ENCODE measurements at places on chromosomes 5 and 9.

DNA sequence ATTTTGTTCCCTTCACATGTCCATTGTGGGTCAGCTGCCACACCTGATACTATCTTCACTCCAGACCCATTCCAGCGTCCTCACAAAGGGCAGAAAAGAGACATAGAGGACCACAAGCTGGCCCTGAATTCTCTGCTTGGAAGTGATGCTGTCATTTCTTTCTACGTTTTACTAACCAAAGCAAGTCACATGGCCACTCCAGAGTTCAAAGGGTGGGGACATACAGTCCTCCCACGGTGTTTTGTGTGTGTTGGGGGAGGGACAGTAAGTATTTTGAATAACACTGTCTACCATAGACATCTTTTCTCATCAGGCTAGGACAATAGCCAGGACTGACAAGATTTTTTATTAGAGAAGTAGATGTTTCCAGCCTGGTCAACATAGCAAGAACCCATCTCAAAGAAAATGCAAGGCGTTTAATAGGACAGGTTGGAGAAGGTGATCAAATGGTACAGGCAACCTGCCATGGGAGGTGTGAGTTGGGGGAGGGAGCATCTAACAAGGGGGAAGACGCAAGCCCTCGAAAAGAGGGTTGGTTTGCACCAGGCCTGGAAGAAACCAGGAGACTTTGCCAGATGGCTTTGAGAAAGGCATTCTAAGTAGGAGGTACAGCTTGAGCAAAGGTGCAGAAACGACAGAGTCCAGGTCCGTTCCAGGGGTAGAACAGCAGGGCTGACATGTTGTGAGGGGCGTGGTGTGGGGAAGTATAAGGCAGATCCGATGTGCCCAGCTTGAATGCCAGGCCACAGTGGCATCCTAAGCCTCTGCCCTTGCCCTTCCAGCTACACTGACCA lies 11.3 kb upstream of the GLIPR2 start:
- no peak for DNase-seq

GRCh38 chr9:12604164-12604821 lies 88.9 kb upstream of the TYRP1 start:
- no peak for DNase-seq

DNA sequence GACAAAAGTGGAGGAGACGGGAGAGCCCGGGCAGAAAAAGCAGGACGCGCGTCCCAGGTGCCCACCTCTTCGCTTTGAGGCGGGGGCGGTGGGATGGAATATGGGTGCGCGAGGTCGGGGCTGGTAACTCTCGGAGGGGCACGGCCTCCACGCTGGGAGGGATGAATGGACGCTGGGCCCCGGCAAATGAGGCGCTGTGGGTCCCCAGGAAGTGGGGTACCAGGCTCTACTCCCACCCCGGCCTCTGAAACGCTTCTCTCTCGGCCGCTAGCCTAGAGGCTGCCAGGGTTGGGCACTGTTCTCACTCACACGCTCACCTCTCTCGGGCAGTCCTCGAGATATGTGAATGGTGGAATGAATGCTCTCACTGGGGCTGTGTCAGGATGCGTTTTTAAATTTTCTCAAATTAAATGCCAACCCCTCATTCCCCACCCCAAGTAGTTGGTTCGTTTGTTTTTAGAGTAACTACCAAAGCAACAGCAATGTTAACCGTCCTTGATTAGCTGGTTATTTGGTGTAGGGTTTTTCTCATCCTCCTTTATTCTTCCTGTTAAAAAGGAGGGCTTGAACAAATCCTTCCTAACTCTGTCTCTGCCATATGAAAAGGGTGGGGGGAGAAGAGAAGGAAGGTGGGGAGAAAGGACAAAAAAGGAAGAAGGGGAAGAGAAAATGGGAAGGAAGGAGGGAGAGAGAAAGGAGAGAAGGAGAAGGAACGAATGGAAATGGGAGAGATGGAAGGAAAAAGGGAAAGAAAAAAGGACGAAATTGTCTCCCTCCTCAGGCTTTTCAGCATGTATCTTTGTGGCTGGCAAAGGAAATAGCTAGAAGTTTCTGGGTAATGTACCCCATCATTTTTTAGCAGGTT lies 1.3 kb upstream of the EBF1 start:
- peak; percentile 30 for DNase-seq

- DNase-seq = no peak
Measured at GRCh38 chr5:173882632-173883031, 5.5 kb upstream of the CPEB4 start.

- DNase-seq = no peak
Measured at GRCh38 chr9:95724253-95724991, 151.1 kb upstream of the ERCC6L2 start.

DNA sequence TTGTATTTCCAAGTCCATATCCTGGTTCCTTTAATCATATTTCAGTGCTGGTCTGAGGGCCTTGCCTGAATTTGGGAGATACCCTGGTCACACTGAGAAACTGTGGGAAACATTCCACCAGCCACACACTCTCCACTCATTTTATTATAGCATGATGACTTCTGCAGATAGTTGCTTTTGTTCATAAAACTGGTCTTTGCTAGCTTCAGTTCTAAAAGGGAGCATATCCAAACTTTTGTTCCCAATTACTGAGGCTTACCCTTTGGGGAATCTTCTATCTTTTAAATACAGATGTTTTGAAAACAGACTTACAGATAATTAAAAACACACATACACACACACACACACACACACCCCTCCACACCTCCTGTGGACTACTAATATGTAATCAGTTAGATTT lies 21.0 kb downstream of the DMGDH start:
- DNase-seq = no peak

DNA sequence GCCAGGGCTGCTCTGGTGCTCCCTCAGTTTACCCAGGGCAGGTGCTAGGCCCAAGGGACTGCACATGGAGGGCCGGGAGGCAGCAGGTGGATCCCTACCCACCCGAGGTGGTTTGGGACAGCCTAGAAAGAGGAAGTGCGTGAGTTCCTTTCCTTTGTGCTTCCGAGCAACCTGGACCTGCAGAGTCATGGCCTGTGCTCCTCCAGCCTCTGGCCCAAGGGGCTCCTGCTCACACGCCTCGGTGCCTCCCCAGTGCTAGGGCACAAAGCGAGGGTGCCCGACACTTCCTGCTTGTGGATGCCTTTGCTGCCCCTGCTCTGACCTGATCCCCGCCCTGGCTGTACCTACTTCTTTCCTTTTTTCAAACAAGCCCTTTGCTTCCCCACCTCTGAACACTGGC lies 79.3 kb downstream of the RXRA start:
- no peak for DNase-seq

DNA sequence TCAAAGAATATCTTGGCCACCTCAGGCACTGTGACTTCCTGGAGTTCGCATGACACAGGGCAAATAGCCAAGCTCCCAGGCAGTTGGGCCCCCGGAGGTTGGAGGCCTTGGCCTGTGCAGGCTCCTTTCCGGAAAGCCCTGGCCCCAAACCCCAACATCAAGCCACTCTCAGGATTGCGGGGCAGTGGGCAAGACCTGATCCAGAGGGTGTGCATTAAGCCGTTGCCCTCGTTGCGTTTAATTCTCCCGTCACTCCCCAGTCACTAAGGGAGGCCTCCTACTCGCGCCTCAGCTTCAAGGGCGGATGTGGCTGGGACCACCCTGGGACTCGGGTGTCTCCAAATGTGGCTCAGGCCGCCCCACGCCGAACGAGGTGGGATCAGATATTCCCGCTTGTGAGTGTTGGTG lies 60.1 kb downstream of the TMEM174 start:
- no peak for DNase-seq

- no peak for DNase-seq
Measured at GRCh38 chr5:123835421-123835820, 323.4 kb downstream of the CSNK1G3 start.

GRCh38 chr5:50807661-50808060 lies 141.2 kb downstream of the PARP8 start:
- no peak for DNase-seq

- DNase-seq = no peak
Measured at GRCh38 chr5:35214051-35214450, 16.2 kb downstream of the PRLR start.

- no peak for DNase-seq
Measured at GRCh38 chr5:62299600-62299999, 6.4 kb upstream of the KIF2A start.
